ENCODE measurements at places on chromosomes 3 and 15.

DNA sequence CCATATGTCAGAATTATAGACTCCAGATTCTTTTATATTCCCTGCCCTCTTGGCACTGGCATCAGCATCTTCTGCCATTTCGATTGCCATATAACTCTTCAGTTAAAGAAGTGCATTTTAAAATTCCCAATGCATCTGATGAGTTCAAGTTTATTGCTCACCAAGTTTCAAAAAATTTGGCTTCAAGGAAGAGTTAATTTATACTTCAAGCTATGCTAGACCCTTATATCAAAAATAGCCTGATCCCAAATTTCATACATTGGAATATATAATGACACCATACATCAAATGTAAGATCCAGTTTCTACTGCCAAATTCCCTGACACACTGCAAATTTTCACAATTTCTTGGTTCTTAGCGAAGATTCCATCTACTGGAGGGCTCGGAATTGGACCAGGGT, 1058.6 kb downstream of the NTRK3 start:
- no peak for DNase-seq

- DNase-seq, result no peak
Observed at GRCh38 chr3:55989366-55989765, 478.9 kb downstream of the ERC2 start.

GRCh38 chr3:146896711-146897110, 291.6 kb upstream of the PLSCR5 start:
- no peak for DNase-seq

DNA sequence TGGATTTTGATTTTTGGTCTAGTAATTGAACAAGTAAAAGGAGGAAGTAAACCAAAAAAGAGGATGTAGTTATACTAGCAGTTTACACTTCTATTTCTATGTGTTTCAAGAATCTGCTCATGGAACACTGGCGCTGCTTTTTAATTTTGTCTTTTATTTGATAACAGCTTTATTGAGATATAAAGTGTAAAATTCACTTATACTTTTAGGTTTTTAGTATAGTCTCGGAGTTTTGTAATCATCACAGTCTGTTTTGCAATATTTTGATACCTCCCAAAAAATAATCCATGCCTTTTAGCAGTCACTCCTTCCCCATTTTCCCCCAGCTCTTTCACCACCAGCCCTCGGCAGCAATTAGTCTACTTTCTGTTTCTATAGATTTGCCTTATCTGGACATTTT, 18.0 kb downstream of the UBE2E2 start:
- no peak for DNase-seq

DNA sequence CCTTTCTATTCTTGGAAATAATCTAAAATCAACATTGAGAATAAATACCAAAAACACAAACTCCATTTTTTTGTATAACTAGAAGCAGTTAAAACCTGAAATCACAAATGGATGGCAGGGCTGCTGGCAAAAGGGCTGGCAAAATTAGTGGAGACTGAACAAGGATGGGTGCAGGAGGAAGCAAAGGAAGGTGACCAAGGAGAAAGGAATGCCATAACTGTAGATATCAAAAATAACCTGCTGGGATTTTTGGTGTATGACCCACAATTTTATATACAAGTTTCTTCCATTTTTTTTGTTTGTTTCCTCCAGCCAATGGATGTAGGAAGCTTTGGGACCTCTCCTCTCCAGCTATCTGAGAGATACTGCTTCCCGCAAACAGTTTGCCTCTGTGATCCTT, 12.7 kb downstream of the CFAP44 start:
- no peak for DNase-seq

- DNase-seq, result no peak
Observed at GRCh38 chr3:153901152-153901551, 220.0 kb upstream of the ARHGEF26 start.

DNA sequence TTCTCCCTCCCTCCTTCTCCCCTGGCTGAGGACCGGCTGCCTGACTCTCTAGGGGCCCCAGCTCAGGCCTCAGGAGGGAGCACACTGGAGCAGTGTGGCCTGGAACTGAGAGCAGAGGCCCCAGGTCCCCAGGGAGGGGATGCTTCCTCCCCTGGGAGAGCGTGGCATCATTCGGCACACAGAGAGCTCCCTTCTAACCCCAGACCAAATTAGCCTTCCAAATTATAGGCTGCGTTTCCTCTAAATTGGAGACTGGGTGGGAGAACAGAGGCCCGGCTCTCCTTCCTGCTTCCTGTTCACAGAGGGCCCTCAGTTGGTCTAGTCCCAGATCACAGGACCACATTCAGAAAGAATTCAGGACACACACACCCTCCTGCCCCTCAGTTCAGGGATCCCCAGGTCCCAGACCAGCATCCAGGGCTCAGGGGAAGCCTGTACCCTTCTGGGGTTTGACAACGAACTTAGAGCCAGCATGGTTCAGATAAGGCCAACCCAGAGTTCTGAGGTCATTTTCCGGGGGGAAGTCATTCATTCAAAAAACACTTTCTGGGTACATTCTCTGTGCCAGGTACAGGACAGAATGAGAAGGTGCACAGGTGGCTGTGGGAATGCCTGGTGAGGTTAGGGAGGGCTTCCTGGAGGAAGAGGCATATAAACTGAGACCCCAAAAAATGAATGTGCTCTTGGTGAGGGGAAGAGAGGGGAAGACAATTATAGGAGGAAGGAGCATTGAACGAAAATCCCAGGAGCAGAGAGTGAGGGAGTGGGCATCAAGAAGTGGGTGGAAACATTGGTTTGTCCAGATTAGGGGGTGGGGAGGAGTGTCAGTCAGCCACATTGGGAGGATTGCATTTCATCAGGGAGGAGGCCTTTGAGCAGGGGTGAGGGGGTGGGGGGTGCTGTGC, 28.4 kb upstream of the RPL29 start:
- DNase-seq, result no peak

Measured in GOT3 (cell line).